ENCODE measurements at places on chromosomes 11 and 22. TPM values are rescaled to one million over a fixed set of nuclear protein-coding genes. Genes with fewer than 3 reads are reported as not detected.
A peak's percentile ranks its signal among the peaks of the same experiment; 100 is the strongest.

- no peak for DNase-seq
These were observed 8.4 kb downstream of the SLC29A2 start for GRCh38 chr11:66363187-66363601.

DNA sequence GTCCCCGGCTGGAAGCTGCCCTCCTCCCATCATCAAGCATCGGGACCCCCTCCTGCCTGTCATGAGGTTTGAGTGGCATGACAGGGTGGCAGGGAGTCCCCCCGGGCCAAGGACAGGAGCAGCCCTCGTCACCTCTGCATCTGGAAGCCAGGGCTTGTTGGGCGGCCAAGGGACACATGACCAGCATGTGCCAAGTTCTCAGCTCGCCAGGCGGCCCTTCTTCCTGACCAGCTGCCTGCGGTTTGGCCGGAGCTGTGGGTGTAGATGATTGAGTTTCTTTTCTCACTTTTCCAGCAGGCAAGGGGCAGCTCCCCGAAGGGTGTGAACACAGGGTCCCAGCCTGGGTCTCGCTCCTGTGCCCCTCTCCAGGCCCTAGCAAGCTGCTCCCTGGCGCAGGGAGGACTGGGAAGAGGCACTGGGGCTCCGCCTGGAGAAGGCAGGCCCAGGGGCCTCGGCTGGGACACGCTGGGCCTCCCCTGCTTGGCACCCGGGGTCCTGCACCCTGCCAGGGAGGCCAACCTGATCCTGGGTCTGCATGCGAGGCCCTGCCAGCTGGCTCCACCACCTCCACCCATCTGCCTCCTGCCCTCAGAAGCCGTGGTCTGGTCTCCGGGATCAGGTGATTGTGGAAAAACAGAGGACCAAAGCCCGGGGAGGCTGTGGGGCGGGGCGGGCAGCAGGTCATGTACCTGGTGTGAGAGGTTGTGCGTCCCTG lies 13.4 kb downstream of the ARHGAP8 start:
- no peak for DNase-seq

Gene CD248
- 1.5 TPM for total RNA-seq

DNA sequence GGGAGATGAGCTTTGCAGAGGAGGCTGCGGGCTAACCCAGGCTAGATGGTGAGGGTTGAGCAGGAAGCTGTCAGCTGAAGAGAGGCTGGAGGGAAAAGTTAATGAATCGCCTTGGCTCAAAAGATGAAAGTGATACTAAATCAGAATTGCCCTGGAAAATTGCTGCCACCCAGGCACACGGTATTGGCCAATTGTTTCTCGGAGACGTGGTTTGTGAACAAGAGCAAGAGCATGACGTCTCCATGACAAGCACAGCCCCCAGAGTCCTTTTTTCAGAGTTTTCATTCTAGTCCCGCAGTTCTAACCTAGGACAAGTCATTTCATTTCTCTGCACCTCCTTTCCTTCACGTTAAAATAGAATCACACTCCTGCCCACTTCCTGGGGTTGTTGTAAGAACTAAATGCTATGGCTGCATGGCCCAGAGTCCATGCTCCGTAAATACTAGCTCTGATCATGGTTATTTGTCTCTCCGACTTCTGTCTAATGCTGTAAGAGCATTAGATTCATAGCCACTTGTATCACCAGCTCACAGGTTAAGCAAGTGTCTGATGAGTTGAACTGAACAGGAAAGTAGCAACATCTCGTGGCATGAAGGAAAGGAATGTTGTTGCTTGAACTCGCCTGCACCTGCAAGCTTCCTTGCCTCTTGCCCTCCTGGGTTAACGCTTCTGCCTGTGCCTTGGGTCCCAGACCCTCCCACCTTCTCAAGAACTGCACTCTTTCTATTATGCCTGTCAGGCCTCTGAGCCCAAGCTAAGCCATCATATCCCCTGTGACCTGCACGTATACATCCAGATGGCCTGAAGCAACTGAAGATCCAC lies 33.8 kb upstream of the NUP50 start:
- no peak for DNase-seq

DNA sequence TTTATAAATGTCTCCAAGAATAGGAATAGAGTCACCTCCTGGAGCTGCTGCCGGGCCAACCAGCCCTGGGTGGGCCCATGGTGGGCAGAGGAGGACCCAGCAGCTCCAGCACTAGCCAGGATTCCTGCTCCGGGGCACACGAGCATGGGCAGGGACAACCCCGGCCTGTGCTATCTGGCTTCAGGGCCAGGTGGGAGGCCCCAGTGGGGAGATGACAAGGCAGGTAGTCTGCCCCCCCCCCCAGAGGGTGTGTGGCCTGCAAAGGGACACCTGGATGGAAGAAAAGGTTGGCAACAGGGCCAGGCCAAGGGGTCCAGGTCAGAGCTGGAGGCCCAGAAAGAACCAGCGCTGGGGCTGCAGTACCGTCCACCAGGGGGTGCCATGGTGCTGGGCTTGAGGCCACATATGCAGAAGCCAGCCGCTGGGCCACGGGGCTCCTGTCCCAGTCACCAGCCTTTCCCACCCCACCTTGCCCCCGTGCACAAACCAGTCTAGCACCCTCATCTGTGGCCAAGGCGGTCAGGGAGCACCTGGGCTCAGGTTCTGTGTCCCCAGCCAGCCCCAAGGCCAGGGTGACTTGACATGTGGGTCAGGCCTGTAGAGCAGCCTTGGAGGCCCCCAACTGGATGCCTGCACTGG lies 3.4 kb downstream of the TSPAN32 start:
- peak; percentile 85 for DNase-seq

- DNase-seq = no peak
These were observed 7.8 kb upstream of the P4HA3 start for GRCh38 chr11:74319139-74319816.

DNA sequence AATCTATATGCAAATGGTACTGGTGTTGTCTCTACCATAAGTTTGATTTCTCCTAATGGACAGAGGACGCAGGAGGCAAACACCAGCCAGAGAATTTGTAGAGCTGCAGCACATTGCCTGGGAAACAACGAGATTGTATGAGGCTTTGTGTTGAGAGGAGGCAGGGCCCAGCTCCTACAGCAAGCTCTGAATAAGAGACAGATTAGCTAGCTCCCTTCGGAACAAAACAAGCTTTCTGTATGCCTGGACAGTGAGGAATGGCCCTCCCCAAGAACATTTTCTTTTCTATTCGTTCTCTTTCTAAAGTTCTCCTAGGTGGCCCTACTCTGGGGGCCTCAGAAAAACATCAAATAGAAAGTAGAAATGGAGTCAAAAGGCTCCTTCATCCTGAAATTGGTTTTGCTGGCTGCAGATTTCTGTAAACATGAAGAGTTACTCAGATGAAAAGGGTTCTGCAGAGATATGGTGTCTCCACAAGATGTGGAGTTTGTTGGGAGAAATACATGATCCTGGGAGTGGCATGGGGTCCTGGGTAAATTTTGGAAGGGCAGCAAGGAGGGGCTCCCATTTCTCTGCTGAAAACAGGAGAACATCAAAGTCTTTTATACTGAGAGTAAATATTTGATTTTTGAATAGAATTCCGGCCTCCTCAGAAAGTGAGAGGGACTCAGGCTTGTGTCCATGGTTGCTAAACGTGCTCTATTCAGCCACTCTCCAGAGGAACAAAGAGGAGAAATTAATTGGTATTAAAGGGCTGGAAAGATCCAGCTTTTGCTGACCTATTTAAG lies 6.8 kb upstream of the HEPACAM start:
- no peak for DNase-seq

- no peak for DNase-seq
These were observed 41.0 kb downstream of the CSF2RB start for GRCh38 chr22:36954251-36955014.

DNA sequence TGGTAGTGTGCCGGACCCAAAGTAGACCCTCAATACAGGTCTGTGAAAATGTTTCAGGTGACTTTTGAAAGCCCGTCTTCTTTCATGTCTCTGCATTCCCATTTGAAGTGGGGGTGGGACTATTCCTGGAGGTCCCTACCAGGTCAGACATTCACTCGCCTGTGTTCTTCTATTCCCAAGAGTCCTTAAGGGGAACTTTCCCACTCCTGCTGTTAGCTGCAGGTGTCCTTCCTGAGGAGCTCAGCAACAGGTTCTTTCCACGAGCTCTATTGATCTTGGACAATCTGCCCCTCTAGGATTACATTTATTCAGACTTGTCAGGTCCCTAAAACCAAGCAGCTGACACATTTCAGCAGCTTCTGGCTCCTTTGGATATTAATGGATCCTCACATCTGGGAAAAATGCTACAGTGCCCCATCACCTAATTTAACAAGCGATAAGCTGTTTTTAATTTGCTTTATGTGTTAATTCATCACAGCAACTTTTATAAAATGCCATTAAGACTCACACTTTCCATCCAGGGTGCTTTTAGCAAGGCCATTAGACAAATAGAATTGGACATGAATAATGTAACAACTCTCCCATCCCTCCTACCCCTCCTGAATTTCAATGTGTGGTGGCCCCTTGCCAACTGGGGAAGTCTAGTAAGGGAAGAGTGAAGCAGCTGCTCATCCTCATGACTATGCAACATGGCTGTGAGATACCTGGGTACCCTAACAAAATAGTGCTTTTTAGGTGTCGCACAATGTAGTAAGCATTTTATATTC lies 259.5 kb upstream of the CCDC90B start:
- no peak for DNase-seq

DNA sequence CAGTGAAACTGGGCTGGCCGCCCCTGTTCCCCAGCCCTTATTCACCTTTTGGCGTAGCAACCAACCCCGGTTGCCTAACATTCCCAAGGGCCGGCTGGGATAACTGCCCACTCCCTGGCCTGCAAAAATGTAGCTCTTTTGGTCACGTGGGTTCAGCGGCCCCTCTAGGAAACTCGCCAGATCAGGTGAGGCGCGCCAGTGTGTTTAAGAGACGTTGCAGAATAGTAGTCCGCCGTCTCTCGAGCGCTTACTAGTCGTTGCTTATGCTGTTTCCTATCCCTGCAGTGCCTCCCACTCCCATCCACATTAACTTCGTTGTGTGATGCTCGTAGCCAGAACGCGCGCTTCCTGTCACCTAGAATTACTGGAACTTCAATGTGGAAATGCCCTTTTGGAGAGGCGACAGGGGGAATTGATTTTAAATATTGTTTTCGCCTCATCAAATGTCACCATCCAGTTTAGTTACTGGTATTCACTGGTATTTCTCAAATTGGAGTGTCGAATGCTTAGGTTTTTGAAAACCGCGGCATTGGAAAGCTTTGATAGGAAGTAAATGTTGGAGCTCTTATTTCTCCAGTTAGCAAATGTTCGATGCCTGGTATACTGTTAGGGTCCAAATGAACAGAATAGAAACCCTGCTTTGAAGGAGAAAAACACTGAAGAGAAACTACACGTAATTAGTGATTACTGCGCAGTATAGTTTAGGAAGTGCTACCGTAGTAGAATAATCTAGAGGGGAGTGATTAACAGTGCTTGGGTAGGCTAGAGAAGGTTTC lies 823 bp downstream of the CEP57 start:
- peak; percentile 66 for DNase-seq

DNA sequence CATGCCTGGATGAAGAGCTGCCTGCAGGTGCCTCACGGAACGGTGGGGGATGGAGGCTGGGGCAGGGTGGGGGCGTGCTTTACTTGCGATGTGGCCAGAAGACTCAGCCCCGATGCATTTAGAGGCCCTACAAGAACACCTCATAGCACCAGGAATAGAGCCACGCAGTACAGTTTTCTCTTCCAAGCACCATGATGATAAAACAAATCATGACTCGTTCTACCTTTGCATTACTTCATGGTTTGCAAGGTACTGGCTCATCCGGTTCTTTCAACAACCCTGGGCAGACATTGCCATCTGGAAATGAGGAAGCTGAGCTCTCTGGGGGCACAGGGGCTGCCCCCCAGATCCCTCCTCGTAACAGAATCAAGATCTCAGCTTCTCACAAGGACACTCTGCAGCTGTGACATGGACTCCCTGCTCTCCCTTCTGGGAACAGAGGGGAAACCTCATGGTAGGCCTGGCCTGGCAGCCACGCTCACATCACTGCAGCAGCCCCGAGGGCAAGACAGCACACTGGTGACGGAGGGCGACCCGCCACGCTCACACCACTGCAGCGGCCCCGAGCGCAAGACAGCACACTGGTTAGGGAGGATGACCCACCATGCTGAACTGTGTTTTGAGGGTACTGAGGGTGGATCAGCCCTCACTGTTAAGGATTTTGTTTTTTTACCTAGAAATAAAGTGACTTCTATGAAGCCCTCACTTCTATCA lies 46.9 kb downstream of the PHF21B start:
- DNase-seq = no peak

Gene ME3
- total RNA-seq = 2.2 TPM

DNA sequence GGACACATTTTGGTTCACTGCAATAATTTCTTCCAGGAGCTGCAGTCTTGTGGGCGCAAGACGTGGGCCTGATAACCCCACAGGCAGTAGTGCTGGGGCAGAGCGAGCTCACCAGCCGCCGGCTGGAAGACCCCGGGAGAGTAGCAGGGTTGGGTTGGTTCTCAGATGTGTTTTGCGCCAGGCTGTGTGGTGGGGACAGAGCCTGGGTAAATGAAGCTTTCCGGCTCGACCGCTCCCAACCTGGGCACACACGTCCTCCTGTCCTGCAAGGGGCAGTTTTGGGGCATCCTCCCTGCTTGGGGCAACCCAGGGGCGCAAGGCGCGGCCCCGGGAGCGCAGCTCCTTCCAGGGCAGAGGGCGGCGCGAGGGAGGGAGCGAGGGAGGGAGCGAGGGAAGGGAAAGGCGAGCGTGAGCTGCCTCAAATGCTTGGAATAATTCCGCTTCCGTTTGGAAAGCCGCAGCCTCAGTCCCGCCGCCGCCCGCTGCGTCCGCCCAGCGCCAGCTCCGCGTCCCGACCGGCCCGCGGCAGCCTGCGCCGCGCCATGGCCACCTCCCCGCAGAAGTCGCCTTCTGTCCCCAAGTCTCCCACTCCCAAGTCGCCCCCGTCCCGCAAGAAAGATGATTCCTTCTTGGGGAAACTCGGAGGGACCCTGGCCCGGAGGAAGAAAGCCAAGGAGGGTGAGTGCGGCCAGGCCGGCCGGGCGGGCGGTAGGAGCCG lies at the start of gene PARVA:
Gene PARVA, plus strand, starts transcription at position 466 of the 718 bp plus-strand sequence. Its CDS starts 77 bp downstream, at position 543.
- peak; percentile 85 for DNase-seq

- DNase-seq = no peak
These were observed 28.6 kb downstream of the TECTA start for GRCh38 chr11:121129362-121130340.

GRCh38 chr22:44413211-44413610 lies 84.8 kb downstream of the RTL6 start:
- no peak for DNase-seq

- no peak for DNase-seq
These were observed 1.1 kb upstream of the LRRC75B start for GRCh38 chr22:24593836-24594568.

DNA sequence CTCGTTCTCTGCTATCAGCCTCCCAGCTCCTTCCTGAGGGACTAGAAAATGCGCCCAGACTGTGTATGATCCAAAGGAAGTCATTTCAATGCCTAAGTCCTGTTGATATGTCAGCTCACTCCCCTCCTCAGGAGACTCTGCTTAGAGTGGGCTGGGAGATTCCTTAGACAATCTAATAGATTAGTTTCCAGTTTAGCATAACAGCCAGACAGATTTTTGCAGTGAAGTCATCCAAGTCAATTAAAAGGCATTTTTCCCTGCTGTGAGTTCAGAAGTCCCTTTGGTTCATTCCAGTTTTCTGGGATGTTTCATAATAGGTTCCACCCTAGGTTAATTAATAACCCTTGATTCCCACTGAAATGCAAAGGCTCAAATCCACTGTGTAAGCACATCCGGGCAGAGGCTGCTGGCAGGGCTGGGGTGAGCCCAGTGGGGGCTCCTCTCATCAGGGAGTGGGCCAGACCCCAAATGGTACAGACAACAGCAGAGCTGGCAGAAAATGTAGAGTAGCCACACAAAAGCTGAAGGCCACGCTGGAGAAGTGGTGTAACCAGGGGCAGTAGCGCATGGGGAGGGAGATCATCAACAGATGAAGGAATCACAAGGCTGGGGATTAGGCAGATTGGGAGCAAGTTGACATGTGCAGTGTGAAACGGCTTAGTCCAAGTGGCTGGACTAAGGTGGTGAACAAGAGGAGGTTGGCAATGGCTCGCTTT lies 90.6 kb downstream of the SYN3 start:
- no peak for DNase-seq

Gene MS4A2
- total RNA-seq = not detected

All from H9 (cell line).